Lower leg skin (tissue), 4 donors: ENCODE measurements at places on chromosomes 12 and 14. TPM values are rescaled to one million over a fixed set of nuclear protein-coding genes. Genes with fewer than 3 reads are reported as not detected.

DNA sequence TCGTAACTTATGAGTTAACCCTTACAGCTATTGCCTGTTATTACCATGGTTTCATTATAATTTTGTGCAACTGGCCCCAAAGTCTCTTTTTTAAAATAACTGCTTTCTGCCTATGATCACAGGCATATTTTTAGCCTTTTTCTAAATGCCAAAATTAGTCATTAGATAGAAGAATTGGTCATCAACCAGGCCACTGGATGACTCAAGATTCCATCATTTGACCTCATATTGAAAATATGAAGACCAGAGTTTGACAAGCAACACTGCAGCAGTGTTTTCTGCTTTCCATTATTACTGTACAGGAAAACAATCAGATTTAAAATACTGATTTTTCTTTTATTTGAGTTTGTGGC is 54.7 kb upstream of the OTOGL start:
- DNase-seq: no peak

DNA sequence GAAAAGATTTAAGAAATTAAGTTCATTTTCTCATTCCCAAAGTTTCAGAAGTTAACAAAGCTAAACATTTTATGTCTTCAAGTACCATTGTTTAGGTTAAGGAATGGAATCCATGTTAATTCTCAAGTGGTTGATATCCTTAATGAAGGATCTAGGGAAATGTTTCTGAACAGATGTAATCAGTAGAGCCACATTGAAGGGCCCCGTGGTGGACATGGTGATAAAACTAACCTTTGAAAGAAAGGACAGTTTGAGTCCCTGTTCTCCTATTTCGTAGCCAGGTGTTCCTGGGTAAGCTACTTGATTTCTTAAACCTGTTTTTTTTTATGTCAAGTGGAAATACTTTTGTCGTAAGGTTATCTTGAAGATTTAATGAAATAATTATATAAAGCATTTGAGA is 4.6 kb downstream of the PPM1A start:
- DNase-seq: no peak

GRCh38 chr12:49198431-49199155 is 9.7 kb upstream of the TUBA1A start:
- no peak for DNase-seq

KCNJ8 gene
- 2.2 TPM for total RNA-seq

DNA sequence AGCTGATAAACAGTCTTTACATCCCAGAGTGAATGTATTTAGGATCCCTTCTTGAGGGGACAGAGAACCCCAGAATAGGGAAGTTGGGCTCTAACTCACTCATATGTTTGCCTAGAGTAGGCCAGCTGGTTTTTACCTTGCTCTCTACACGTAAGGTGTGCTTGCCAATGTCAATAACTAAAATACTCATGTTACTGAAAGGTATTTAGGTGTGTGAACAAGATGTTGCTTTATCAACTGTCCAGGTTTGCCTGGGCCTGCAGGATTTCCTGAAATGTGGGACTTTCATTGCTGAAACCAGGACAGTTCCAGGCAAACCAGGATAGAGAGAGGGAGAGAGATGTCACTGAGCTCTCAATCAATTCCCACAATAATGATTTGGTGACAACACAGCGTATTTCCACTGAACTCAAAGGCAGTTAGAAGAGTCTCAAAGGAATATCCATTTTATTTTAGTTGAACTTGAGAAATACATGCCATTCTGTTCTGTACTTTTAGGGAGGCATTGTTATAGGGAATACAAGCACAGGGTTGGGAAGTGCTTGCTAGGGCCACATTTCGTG is 171.7 kb downstream of the NRXN3 start:
- no peak for DNase-seq

SDSL gene
- total RNA-seq: 1.4 TPM

DNA sequence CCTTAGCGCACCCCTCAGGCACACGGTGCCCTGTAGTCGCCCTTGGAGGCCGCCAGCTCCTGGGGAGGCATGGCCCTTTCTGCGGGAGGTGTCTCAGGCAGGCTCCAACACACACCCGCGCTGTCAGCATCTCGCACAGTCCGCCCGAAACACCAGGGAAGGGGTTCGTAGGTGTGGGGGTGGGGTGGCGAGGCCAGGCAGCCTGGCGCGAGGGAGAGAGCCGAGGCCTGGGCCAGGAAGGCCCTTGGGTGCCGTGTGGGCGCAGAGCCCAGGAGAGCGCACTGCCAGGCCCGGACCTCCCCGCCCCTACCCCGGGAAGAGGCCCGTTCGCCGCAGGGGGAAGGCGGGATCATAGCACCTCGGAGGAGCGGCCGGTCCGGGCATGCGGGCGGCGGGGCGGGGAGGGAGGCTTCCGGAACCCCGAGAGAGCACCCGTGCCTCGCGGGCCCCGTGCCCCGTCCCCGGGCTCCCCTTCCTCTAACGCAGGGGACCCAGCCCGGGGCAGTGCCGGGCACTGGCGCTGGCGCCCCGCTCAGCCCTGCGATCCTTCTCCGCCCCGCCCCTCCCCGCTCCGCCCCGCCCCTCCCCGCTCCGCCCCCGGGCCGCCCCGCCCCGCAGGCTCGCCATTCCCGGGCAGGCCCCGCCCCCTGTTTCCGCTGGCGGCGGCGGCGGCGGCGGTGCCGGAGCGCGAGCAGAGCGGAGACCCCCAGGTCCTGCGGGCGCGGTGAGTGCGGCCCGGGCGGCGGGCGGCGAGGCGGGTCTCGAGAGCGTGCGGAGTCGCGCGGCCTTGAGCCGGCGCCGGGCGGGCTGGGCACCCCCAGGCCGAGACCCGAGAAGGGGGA is at the start of gene TSPAN9:
TSS of gene TSPAN9 (plus strand) at position 650 of the 842 bp plus-strand sequence. CDS start 123,815 bp downstream, outside the sequence.
- peak; percentile 94 for DNase-seq

DNA sequence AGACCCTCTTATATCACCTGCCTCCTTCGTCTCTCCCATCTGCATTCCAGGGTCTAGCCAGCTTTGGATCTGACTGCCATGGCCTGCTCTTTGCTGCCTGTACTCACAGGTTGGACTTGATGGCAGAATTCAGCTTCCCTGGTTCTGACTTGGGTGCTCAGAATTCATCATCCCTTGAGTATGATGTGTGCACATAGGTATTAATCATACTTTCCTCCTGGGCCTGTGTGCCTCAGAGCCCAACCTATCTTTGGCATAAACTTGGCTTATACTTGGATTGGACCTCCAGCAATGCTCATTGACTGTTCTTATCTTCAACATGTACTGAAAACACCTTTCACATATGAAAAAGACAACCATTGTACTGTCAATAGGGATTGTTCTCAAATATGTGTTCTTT is 70.7 kb upstream of the LMNTD1 start:
- no peak for DNase-seq
